Renal cortex interstitium (tissue), 15 donors: ENCODE measurements at places on chromosomes 5 and 9.
A peak's percentile ranks its signal among the peaks of the same experiment; 100 is the strongest.

DNA sequence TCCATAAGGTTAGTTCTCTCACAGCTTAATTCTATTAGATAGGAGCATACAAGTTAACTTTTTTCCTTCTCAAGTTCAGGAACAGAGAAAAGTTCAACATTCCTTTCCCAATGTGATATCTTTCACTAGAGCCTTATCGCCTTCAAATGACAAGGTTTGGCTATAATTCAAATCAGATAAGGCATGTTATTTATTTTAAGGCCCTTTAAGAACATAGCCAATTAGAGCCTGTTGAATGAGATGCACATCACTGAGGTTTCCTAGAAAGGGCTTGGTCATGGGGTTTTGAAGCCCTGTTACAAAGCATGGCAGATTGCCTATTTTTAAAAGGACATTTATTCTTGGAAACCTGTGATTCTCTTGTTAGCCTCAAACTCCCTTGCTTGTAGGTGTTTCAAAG is 123.4 kb downstream of the BASP1 start:
- DNase-seq = peak; percentile 49

- DNase-seq = no peak
Observed at GRCh38 chr5:139524446-139524845, 36.7 kb upstream of the UBE2D2 start.

GRCh38 chr5:140235791-140236551 is 61.0 kb downstream of the CYSTM1 start:
- no peak for DNase-seq

DNA sequence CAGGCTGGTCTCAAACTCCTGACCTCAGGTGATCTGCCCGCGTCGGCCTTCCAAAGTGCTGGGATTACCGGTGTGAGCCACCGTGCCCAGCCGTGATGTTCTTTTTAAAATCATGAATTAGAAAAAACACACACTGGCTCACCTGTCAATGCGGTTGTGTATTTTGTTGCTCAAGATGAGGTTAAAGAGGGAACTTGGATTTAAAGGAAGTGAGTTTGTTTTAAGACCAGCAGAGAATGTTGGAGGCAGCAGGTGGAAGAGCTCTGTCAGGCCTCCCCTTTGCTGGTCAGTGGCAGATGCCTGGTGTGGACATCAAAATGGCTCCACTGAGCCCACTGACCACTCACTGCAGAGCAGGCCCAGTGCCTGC is 38.9 kb downstream of the WNK2 start:
- no peak for DNase-seq

- DNase-seq = no peak
Observed at GRCh38 chr5:154559398-154560276, 81.6 kb upstream of the HAND1 start.

DNA sequence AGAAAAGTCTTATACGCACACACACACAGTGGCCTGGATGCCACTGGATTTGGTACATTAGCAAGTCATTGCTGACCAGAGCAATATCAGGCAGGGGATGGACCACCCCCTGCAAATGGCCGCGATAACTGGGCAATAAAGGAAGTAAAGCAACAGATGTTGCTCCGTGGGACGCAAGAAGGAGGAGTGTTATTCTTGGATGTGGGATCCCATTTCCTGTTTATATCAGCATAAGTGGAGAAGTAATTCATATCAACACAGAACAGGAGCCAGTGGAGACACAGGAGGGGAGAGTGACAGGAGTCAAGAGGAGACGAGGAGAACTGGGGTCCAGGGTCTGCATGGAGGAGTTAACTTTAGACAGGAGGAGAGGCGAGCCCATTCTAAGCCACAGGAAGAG is 18.4 kb downstream of the RUFY1 start:
- peak; percentile 28 for DNase-seq

GRCh38 chr9:33300546-33300945 is 10.2 kb downstream of the NFX1 start:
- no peak for DNase-seq

GRCh38 chr9:110021891-110022290 is 186.1 kb downstream of the C9orf152 start:
- no peak for DNase-seq

DNA sequence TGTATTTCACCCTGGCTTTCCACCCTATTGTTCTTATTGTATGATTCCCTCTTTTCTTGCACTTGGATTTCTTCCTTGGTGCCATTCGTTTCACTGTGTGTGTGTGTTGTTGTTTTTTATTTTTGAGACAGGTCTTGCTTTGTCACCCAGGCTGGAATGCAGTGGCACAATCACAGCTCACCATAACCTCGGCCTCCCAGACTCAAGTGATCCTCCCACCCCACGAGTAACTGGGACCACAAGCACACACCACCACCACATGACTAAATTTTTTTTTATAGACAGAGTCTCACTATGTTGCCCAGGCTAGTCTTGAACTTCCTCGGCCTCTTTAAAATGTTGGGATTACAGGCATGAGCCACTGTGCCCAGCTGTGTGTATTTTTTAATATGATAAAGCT is 72.0 kb downstream of the MLLT3 start:
- no peak for DNase-seq

DNA sequence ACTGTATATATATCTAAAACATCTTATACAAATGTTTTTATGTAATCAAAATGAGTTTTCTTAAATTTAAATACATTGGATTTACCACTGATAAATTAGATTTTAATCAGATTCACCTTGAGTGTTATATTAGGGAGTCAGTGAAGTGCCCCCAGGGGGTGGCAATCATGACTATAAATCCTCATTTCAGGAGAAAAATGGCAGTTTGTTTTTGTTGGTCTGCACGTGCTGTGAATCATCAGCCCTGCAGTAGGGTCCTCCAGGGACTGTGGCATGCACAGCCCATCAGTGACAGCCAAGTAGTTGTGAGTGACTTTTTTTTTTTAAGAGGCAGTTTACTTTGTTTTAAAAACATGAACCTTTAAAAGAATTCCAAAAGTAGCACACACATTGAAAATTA is 65.2 kb downstream of the ZSWIM6 start:
- no peak for DNase-seq

GRCh38 chr5:157842185-157842584 is 16.8 kb downstream of the CLINT1 start:
- DNase-seq = no peak

DNA sequence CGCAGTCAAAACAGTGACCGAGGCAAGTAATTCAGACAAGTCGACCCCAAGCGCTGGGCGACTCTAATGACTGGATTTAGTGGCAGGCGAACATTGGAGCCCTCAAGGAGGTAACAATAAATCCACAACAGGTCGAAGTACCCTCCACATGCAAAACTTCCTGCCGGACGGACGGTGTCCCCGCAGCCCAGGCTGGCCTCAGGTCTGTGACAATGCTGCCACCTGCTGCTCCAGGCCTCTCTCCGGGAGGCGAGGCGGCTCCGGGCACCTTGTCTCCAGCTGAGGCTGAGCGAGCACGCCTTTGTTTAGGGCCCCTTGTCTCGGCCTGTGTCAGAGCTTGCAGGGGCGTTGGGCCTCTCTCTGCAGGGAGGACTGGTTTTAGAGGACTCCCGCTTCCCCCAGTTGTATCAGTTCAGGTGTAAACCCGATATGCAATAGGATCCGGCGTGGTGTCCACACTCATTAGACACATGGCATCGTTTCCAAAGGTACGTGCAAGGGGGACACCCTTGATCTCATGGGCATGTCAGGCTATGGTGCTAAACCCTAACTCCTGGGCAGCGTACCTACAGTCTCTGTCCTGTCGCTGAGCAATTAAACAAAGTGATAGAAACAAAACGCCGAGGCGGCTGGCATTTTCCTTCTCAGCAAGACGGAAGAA is 628.0 kb upstream of the ADAMTS16 start:
- peak; percentile 57 for DNase-seq

DNA sequence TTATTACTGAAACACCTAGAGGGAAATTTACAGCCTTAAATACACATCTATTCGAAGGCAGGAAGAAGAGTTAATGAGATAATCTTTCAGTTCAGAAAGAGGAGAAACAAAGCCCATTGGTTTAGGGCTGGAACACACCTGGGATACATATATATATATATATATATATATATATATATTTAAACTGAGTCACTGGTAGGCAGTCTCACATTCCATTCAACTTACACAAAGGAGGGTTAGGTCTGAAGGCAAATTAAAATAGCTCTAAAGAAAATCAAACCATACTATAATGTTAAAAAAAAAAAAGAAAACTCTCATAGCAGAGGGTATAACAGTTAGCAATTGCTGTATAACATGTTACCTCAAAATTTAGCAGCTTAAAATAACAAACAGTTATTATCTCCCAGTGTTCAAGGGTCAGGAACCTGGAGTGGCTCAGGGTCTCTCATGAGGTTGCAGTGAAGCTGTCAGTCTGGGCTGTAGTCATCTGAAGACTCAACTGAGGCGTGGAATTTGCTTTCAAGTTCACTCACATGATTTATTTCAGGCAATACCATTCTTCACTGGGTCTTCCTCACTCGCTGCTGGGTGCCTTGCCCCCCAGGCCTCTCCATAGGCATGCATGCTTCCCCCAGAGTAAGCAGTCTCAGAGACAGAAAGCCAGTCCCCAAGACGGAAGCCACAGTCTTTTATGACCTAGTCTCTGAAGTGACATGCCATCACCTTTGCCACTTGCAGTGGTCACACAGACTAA is 332.8 kb downstream of the NSG2 start:
- DNase-seq = no peak

- DNase-seq = no peak
Observed at GRCh38 chr5:176670449-176670848, 23.2 kb downstream of the TSPAN17 start.

DNA sequence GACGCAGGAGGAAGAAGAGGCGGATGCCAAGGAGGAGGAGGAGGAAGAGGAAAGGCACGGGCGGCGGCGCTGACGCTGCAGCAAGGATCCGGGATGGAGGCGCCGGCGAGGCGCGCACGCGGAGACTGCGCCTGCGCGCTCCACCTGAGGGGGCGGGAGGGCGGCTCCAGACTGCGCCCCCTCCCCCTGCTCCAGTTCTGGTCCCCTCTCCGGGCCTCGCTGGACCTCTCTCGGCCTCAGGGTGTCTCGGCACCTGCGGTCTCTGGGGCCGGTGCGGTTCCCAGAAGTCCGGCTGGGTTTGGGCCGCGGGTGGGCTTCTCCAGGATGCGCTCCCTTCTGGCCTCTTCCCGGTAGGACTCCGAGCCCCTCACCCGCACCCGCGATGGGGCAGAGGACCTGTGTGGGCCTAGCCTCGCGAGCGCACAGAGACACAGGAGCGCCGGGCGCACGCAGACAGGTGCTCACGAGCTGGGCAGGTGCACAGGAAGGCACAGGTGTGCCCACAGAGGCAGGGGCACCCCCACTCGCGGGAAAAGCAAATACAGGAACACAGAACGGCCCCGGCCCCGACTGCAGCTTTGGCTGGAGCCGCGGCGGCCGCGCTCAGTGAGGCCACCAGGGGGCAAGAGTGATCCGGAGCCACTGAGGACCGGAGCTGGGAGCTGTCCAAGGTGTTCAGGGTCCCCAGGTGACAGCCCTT is at the start of gene NPDC1:
Gene NPDC1, minus strand, starts transcription at position 90 of the 700 bp plus-strand sequence. CDS start 188 bp downstream, outside the sequence.
- no peak for DNase-seq

DNA sequence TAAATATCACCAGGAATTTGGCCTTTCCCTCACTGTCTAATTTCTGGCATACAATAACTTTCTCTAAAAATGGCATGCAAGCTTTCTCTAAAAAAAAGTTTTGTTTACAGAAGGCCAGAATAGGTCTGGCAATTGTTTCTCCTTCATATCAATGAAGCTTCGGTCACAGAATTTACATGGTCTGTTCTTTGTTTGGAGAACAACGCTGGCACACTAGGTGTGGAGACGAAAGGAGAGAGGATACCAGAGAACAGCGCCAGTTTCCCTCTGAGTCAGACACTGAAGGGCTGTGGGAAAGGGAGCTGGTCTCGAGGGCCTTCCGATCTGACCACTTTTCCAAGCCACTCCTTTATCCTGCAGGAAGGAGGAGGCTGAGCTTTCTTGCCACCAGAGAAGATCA is 60.1 kb upstream of the ITGA1 start:
- no peak for DNase-seq

DNA sequence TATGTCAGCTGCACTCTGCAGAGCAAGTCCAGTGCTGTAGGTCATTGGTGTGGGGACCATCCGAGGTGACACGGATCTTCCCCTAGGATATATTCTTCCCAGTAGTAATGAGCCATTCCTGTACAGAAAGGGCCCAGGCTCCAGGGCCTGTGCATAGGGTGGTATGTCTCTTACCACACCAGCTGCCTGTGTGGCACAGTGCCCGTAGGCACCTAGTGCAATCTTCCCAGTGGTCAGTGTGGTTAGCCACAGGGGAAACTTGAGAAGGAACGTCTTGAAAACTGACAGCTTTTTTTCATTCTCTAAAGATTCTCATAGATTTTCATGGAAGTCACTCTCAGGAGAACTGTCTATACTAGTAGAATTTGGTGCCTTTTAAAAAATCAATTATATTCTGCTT is 39.8 kb downstream of the CYSTM1 start:
- no peak for DNase-seq

GRCh38 chr5:78699552-78700153 is 51.1 kb upstream of the LHFPL2 start:
- no peak for DNase-seq

GRCh38 chr5:172113036-172113435 is 75.0 kb downstream of the STK10 start:
- DNase-seq = no peak

GRCh38 chr5:61465496-61465895 is 133.4 kb downstream of the ZSWIM6 start:
- no peak for DNase-seq
